ENCODE measurements at places on chromosomes 2 and 18.
A peak's percentile ranks its signal among the peaks of the same experiment; 100 is the strongest.

- no peak for DNase-seq
These were observed 884.8 kb upstream of the ZEB2 start for GRCh38 chr2:145404690-145405089.

- DNase-seq = no peak
These were observed at the start of gene GDF7 for GRCh38 chr2:20666304-20667150. Gene GDF7 (plus strand): TSS chr2:20667144. CDS start chr2:20667240, 96 bp downstream.

GRCh38 chr2:232635820-232636219 lies 2.4 kb downstream of the EFHD1 start:
- no peak for DNase-seq

GRCh38 chr2:162041485-162041884 lies 32.5 kb downstream of the DPP4 start:
- DNase-seq = no peak

GRCh38 chr2:149076863-149077412 lies 38.4 kb downstream of the LYPD6B start:
- DNase-seq = no peak

GRCh38 chr2:159564081-159564480 lies 52.3 kb downstream of the BAZ2B start:
- DNase-seq = no peak

- no peak for DNase-seq
These were observed 24.5 kb upstream of the PEX13 start for GRCh38 chr2:60992985-60993392.

DNA sequence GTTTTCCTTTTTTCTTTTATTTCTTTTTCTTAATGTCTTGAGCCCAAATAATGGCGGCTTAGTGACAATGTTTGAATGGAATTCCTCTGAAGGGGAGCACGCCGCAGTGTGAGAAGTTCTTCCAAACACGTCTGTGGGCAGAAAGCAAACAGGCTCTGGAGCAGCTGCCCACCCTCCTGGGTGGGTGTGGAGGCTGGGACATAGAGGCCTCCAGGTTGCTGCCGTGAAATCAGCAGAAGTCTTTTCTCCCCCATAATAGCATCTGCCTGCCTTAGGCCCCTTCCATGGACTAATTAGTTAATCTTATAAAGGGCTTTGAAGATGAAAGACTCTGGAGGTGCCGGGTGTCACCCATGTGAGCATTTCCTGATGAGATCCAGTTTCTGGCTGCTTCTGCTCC lies 213.9 kb downstream of the SH3RF3 start:
- DNase-seq = no peak

DNA sequence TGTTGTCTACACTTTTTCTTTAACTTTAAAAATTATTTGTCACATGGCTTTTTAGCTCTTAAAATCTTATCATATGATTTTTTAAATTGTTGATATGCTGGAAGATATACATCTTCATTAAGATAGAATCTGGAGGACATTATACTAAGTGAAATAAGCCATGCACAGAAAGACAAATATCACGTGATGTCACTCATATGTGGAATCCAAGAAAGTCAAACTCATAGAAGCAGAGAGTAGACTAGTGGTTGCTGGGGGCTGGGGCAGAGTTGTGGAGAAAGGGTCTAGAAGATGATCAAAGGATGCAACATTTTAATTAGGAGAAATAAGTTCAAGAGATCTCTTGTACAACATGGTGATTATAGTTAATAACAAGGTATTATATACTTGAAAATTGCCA lies 280.9 kb downstream of the GULP1 start:
- DNase-seq = no peak

- DNase-seq = no peak
These were observed 68.9 kb upstream of the NCK2 start for GRCh38 chr2:105675841-105676240.

DNA sequence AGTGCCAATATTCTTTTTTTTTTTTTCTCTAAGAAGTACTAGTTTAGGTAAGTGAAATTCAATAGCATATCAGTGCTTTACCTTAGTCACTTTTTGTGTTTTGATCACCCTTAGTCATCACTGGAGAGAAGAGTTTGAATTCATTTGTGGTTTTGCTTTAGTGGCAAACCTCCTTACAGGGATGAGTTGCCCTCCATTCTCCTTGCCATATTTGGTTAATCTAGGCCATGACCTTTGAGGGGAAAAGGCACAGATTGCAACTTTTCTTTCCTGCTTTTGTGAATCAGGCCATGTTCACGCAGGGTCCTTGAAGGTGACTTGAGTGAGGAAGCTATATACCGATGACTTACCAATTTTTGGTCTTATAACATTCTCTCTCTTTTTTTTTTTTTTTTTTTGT lies 34.4 kb downstream of the PLEKHA3 start:
- no peak for DNase-seq

DNA sequence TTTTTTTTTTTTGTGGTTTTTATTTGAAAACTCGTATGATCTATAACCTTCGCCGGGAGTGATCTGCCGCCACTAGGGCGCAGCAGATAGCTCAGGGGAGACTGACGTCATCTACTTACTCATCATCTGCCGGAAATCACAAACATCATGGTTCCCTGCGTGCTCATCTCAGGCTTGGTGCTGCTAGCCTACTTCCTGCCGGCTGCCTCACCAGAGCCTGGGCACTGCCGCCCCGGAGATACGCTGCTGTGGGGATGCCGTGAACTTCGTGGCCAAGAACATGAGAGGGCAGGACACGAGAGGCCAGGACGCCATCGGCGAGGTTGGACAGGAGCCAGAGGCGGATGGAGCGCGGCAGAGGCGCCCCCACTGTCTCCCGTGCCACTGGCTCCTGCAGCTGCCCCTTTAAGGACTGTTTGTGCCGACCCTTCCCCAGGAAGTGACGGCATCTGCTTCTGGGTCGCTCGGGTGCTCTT lies 68.8 kb downstream of the DOK6 start:
- peak; percentile 22 for DNase-seq

- DNase-seq = no peak
These were observed 154.4 kb upstream of the EPAS1 start for GRCh38 chr2:46142546-46143428.

DNA sequence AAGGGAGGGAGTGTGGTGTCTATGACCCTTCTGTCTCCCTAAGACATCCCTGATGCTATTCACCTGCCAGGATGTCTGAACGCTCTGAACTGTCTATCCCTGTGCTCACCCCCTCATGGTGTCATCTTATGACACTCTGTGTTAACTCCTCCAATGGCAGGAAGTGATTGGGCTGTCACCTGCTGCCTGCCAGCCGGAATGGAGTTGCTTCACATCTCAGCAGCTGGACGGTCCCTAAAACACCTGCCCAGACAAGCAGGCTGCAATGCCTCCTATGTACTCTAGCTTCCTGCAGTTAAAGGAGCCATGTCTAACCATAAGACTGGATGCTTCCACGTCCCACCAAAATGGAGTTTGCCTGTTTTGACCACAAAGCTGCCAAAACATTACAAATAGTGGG lies 99.9 kb downstream of the CPO start:
- no peak for DNase-seq

DNA sequence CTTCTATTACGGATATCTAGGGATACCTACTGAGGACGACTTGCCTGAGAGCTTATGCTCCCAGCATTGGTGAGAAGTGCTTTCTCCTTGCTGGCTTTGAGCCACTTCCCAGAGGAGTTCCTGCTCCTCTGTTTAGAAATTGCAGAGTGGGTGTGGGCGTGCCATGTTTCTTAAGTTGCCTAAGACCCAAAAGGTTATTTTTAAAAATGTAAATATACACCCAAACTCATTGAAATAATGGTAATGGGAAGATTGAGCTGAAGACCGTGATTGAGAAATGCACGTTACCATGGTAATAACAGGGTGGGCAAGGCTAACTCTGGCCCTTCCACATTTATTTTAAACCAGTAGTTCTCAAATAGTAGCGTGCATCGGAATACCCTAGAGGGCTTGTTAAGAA lies 17.2 kb upstream of the TMEM200C start:
- DNase-seq = no peak

DNA sequence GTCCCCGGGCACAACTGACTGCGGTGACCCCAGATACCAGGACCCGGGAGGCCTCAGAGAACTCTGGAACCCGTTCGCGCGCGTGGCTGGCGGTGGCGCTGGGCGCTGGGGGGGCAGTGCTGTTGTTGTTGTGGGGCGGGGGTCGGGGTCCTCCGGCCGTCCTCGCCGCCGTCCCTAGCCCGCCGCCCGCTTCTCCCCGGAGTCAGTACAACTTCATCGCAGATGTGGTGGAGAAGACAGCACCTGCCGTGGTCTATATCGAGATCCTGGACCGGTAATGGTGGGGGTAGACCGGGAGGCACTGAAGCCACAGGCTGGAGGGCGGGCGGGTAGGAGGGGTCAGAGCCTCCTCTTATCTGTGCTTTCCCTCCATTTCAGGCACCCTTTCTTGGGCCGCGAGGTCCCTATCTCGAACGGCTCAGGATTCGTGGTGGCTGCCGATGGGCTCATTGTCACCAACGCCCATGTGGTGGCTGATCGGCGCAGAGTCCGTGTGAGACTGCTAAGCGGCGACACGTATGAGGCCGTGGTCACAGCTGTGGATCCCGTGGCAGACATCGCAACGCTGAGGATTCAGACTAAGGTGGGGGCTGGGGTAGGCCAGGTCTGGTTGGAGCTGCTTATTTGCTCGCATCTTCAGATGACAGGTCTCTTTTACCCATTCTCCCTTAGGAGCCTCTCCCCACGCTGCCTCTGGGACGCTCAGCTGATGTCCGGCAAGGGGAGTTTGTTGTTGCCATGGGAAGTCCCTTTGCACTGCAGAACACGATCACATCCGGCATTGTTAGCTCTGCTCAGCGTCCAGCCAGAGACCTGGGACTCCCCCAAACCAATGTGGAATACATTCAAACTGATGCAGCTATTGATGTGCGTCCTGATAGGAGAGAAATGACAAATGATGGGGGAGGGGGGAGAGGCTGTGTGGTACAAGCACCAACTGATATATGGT lies 780 bp downstream of the HTRA2 start:
- DNase-seq = no peak

- no peak for DNase-seq
These were observed 21.1 kb upstream of the NOSTRIN start for GRCh38 chr2:168781191-168781817.

GRCh38 chr2:45988879-45989278 lies 308.3 kb upstream of the EPAS1 start:
- no peak for DNase-seq

Data from stimulated activated CD8-positive, alpha-beta memory T cell treated with anti-CD3 and anti-CD28 coated beads, Interleukin-15, amount 100 ng/mL, for 48 hours (primary cell).